ENCODE measurements at places on chromosomes 1 and 21.

GRCh38 chr1:67441183-67441582, 11.0 kb upstream of the SERBP1 start:
- DNase-seq, result no peak

- DNase-seq, result no peak
Measured at GRCh38 chr1:21931171-21932093, 5.7 kb downstream of the HSPG2 start.

GRCh38 chr1:182718311-182718710, 33.9 kb upstream of the RGS8 start:
- no peak for DNase-seq

DNA sequence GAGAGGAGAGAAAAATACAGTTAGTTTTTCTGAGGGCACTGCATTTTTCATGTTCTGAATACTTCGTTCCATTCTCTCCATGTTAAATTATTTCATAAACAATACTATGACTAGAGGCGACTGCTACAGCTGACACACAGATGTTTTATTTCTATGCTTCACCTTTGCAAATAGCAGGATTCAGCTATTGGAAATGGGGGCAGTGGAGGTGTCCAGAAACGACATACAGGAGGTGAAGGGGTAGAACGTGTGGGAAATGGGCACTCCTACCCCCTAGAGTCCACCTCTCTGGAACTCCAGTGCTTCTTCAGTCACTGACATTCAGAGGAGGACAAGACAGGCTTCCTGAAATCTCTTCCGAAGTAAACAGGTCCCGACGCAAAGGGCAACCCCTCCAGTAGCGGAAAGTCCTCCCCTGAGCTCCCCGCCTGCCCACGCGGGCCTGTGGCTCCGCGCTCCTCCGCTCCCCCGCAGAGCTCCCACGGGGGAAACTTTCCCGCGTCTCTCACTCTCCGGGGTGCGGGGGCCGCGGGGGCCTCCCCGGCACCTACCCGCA, 480 bp downstream of the DPYD start:
- DNase-seq, result peak; percentile 59

DNA sequence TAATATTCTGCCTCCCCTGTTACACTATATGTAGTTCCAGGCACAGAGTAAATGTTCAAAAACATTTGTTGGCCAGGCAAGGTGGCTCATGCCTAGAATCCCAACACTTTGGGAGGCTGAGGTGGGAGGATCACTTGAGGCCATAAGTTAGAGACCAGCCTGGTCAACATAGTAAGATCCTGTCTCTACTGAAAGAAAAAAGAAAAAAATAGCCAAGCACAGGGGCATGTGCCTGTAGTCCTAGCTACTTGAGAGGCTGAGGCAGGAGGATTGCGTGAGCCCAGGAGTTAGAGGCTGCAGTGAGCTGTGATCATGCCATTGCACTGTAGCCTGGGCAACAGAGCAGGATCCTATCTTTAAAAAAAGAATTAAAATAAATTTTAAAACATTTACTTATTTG, 57.6 kb upstream of the SIM2 start:
- DNase-seq, result no peak

DNA sequence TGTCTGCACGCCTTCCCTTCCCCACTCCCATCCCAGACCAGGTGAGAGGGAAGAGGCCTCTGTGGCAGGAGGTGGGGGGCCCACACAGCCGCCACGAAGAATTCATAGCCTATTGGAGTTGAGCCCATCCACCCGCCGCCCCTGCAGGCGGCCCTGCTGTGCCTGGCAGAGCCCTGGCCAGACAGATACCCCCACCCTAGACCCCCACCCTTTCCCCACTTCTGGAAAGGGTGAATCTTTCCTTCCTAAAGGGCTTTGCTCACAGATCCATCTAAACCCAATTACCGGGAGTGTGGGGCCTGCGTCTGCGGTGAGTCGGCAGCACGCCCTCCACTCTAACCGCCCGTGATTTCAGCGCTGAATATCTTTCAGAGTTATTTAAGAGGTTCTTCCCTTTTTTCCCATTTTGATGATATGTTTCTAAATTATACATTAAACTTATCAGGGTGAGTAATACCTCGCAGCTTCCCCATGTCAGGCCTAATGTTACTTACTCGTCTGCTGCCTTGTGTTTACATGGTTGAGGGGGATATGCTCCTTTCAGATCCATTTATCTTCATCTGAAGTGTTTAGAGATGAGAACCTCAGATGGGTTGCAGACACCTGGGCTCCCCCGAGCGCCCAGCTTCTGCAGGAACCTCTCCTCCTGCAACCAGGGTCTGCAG, 183.9 kb upstream of the VAMP3 start:
- DNase-seq, result no peak

DNA sequence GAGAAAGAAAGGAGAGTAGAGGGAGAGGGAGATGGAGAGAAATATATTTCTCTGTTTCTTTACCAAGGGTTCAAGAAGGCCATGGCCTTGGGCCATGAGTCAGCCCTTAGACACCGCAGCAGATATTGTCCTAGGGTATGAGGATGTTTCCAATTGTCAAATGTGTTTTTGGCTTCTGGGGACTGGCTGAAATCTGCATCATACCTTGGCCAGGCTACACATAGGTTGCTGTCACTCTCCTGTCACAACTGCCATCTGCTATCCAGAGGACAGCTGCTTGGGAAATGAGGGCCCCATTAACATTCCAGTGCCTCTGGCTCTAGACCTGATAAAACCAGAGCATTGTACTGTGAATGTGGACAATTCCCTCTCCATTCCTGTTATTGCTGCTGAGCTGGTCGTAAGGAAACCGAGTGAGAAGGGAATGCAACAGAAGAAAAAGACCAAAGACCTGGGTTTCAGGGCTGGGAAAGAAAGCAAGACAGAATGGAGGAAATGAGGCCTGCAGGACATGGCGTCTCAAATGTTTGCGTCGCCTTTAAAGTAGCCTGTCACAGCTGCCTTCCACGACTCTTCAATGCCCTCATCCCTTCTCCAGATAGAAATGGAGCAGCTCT, 8.8 kb upstream of the PIGC start:
- peak; percentile 20 for DNase-seq

DNA sequence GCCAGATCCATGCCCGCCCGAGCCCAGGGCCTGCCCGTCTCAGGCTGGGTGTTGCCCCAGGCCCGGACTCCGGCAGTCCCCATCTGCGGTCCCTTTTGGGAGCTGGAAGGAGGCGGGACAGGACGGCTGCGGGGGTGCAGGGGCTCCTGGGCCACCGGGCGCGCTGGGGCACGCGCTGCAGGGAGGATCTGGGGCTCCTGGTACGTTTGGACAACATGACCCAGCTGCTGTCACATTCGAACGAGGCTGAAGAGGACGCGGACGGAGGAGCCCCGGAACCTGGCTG, 6.6 kb upstream of the CALML6 start:
- no peak for DNase-seq

- DNase-seq, result peak; percentile 66
Measured at GRCh38 chr1:244118109-244118761, 67.2 kb downstream of the ZBTB18 start.

DNA sequence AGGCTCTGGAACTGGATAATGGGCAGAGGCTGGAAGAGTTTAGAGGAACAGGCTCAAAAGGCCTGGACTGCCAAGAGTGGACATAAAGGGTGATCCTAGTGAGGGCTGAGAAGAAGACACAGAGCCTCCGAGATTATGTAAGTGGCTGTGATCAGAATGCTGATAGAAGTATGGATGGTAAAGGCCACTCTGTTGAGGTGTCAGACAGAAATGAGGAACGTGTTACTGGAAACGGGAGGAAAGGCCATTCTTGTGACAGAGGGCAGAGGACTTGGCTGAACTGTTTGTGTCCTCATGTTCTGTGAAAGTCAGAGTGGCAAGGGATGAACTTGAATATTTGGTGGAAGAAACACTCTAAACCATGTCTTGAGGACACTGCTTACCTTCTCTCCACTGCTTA, 6.7 kb upstream of the ABCG1 start:
- no peak for DNase-seq

DNA sequence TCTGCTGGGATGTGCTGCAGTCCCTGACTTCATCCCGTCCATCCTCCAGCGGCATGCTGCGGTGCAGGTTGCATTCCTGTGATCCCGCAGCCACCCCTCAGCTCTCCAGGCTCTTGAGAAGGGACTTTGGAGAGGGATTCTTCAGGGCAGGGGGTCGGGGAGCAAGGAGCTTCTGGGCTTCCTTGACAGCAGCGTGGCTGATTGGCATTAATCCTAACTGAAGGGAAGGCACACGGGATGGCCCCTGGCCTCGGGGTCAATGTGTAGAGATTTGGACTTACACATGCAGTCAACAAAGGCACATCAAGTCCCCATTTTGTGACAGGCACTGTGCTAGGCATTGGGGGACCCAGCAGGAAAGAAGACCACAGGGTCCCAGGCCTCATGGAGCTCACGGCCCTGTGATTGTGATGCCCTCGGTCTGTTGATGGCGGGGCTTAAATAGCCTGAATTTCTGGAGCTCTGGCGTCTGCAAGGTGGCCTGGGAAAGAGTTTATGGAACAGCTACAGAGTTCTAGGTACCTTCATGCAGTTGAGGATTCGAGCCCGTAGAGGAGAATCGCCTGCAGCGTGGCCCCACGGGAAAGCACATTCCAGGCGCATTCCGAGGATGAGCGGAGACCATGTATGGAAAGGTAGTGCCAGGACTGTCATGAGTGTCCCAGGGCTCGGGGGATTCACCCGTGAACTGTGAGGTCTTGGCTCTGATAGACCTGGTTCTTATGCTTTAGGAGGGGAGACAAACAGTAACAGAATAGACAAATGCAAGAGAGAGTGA, 20.1 kb downstream of the PSEN2 start:
- no peak for DNase-seq

GRCh38 chr1:171966426-171967220, 125.3 kb downstream of the DNM3 start:
- DNase-seq, result no peak

DNA sequence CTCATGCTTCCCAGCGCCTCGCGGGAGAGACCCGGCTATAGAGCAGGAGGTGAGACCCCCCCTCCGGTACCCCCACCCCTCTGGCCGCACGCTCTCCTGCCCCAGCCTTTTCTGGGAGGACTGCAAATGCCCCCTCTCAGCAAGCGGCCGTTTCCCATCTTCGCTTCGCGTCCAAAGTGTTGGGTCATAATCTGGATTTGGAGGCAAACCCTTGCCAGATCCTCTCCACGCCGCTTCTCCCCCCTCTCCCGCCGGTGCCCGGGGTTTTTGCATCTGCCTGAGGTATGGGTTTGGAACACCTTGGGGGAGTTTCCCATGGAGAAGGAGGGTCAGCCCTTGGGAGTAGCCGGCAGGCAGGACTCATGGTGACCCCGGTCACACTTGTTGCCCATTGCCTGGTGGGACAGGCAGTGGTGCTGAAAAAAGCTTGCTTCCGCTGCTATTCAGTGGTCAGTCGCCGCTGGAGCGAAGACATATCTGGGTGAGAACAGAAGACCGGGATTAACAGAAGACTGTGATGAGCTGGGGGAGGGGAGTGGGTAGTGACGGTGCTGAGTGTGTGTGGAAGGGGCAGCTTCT, 935 bp downstream of the KCNK2 start:
- peak; percentile 61 for DNase-seq

DNA sequence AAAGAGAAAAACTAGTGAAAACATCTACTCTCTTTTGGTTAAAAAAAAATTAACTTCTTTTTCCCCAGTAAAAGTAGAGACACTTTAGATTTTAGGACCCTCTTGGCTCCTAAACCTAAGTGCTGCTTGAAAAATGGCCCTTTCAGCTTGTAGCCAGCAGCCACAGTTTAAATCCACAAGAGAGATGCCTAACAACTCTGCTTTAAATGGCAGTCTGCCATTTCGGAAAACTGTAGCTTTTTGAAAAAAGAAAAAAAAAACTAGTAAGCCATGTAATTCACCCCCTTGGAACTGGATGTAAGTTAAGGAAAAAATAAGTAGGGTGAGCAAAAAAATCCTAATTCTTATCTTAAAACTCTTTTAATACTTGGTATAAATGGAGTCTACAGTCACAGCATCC, 56.0 kb downstream of the LHX9 start:
- DNase-seq, result no peak

DNA sequence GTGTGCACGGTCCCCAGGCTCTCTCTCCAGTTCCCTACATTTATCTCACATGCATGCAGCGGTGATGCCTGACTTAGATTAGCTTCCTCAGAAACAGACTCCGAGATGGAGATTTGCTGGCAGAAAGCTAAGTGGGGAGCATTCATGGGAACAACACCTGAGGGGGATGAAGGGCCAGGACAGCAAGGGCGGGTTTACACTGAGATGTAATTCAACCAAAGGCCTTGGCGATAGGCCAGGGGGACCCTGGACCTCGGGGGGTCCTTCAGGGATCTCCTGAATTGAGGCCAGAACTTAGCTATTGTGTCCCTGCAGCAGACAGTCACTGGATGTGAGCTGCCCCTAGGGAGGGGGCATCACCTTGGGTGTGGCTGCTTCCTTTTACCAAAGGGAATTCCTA, 246.1 kb upstream of the CSF3R start:
- DNase-seq, result no peak

GRCh38 chr1:165143437-165144065, 213.0 kb downstream of the LMX1A start:
- DNase-seq, result peak; percentile 5

- no peak for DNase-seq
Measured at GRCh38 chr21:14686466-14687267, 140.6 kb upstream of the SAMSN1 start.

- no peak for DNase-seq
Measured at GRCh38 chr1:88399690-88400089, 284.4 kb upstream of the PKN2 start.

DNA sequence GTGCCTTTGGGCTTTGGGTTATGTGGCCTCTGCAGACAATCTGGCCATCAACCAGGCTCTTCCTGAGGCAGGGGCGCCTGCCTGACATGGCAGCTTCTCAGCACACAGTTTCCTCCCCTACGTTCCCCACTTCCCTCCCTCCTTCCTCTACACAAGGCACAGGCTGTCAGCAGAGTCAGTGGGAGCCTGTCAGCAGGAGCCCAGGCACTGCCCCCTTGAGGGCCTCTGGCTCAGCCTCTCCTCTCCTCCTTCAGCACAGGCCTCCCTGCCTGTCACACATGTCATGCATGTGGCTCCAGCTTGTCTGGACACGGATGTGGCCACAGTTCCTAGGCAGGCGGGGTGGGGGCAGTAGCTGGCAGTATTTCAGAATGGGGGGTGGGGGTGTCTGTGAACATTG, 52.2 kb upstream of the ARTN start:
- DNase-seq, result no peak

GRCh38 chr1:200365897-200366426, 43.9 kb downstream of the ZNF281 start:
- DNase-seq, result no peak

- no peak for DNase-seq
Measured at GRCh38 chr1:100502052-100502792, 35.7 kb upstream of the GPR88 start.

DNA sequence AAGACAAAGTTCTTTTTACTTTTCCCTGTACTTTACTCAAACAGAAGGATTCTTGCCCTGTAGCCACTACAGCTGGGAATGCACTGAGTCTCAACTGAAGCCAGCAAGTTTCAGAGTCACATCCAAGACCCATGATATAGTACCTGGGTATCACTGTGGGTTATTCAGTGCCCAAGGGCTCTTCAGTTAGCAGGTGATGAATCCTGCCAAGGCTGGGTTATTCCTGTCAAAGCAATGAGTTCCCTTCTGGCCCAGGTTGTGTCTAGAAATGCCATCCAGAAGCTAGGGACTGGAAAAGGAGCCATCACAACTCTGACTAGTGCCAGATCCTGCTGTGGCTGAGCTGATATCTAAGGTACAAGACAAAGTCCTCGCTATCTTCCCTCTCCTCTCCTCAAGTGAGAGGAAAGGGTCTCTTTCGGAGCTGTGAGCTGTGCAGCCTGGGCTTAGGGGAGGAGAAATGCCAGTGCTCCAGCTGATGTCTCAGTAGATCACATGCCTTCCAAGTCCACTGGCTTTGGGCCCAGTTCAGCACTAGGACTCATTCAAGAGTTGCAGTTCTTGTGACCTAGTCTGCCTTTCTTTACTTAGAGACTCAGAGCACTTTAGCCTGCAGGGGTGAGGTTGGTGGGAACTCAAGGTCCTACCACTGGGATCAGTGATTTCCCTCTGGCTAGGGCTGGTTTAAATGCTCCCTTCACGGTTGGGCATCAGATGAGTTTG, 369.4 kb downstream of the TBX15 start:
- DNase-seq, result no peak

Data from NCI-H524 (cell line).